Airway epithelial cell (primary cell): ENCODE measurements at places on chromosomes 12 and 14. TPM values are rescaled to one million over a fixed set of nuclear protein-coding genes. Genes with fewer than 3 reads are reported as not detected.

Gene INTS13
- 43.8 and 48.6 TPM in 2 replicates for total RNA-seq

Gene PMCH
- total RNA-seq = not detected in 2 replicates

Gene DPY19L2
- 0.14 and 1.6 TPM in 2 replicates for total RNA-seq

Gene NAV3
- 0.74 and 3.0 TPM in 2 replicates for total RNA-seq

Gene TAS2R19
- 0.65 TPM in 1 of 2 replicates, not detected in the other for total RNA-seq

Gene UBE3B
- total RNA-seq = 26.0 and 28.2 TPM in 2 replicates

Gene ITGB7
- 4.7 and 5.2 TPM in 2 replicates for total RNA-seq

Gene HOXC12
- not detected in 2 replicates for total RNA-seq

Gene KERA
- not detected in 2 replicates for total RNA-seq

Gene OLR1
- total RNA-seq = 0.07 TPM in 1 of 2 replicates, not detected in the other

Gene HECTD1
- 91.3 and 107 TPM in 2 replicates for total RNA-seq

Gene SRRM4
- total RNA-seq = not detected in 2 replicates

Gene SERPINA9
- not detected in 2 replicates for total RNA-seq

Gene KRT72
- not detected in 2 replicates for total RNA-seq

Gene BHLHE41
- 0.33 and 0.35 TPM in 2 replicates for total RNA-seq

Gene MYO1H
- total RNA-seq = 0.14 and 1.3 TPM in 2 replicates

Gene KRT77
- 0.09 and 0.21 TPM in 2 replicates for total RNA-seq

Gene NRL
- total RNA-seq = 0.23 and 1.5 TPM in 2 replicates

Gene DIO2
- total RNA-seq = under 0.01 TPM in 1 of 2 replicates, not detected in the other

Gene ACOT6
- 0.28 TPM in 1 of 2 replicates, not detected in the other for total RNA-seq

Gene KLRC3
- 0.79 and 0.99 TPM in 2 replicates for total RNA-seq

Gene PPFIA2
- not detected in 2 replicates for total RNA-seq
